ENCODE measurements at places on chromosomes 1 and 21.
A peak's percentile ranks its signal among the peaks of the same experiment; 100 is the strongest.

GRCh38 chr1:237226177-237226944 is 184.4 kb downstream of the RYR2 start:
- DNase-seq = no peak

DNA sequence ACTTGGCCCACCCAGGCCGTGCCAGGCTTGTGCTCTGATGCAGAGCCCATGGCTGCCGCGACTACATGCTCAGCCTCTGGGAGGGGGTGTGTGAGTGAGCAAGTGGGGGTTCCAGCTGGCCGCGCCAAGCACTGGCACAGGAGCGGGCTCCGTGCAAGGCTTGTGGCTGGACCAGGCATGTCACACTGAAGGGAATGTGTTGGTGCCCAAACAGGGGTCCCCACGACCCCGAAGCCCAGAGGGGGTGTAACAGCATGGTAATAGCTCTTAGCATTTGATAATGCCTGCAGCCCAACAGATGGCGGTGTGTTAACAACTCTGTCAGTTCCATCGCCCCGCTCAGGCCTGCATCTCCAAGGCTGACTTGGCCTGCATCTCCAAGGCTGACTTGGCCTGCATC is 38.3 kb upstream of the CD46 start:
- DNase-seq = no peak

DNA sequence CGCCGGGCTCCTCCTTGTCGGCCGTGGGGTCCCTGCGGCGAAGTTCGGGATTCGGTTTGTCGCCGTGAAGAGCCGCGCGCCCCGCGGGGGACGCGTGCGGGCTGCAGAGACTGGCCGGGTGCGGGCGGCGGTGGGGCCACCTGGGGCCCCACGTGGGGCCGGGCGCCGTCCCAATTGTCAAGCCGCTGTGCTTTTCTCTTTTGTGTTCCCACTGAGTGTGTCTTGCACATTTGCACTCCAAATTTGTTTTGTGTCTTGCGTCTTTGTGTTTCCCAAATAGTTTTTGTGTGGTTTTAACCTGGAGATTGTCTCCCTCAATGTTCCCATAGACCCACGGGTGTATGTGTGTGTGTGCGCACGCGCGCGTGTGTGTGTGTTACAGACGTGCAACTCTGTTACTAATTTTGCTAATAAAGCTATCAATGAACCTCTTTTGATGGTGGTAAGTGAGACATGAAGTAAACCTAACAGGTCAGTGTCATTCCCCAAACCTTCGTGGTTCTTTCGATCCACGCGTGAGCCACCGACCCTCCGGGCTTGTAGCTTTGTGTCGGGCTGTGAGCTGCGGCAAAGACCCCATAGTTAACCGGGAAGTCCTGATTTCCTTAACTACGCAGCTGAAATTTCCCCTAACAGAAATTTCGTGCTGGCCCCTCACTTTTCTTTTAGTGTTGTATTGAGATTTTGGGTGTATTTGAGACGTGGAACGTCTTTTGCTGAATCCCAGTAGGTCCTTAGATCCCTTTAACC is 708 bp downstream of the PRDM2 start:
- no peak for DNase-seq

DNA sequence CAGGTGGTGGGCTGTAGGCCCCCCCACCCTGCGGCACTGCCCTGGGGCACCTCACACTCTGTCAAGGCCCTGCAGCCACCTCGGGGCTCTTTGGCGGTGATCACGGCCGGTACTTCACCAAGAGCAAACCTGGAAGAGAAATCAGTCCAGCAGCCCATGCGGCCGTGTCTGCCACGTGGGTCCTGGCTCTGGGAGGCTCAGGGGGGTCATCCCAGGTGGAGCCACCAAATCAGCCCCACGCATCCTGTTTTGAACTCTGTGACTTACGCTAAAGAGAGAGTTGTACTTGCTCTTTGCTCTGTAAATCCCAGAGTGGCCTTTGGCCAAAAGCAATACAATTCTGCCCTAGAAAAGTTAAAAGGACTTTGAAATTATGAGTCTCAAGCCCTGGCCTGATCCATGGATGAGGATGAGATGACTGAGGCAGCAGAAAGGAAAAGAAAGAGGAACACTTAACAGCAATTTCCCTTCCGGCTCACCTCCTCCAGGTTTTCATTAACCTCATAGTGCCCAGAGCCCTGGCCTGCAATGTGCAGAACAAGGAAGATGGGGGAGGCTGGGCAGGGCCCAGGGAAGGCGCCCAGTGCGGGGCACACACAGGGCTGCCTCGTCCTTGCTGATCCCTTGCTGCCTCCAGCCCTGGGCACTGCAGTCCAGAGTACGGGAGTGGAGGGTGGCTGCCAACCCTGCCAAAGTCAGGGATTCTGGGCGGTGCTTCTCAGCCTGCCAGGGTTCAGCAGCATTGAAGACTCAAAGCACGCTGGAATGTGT is 337.0 kb downstream of the MATN1 start:
- no peak for DNase-seq

DNA sequence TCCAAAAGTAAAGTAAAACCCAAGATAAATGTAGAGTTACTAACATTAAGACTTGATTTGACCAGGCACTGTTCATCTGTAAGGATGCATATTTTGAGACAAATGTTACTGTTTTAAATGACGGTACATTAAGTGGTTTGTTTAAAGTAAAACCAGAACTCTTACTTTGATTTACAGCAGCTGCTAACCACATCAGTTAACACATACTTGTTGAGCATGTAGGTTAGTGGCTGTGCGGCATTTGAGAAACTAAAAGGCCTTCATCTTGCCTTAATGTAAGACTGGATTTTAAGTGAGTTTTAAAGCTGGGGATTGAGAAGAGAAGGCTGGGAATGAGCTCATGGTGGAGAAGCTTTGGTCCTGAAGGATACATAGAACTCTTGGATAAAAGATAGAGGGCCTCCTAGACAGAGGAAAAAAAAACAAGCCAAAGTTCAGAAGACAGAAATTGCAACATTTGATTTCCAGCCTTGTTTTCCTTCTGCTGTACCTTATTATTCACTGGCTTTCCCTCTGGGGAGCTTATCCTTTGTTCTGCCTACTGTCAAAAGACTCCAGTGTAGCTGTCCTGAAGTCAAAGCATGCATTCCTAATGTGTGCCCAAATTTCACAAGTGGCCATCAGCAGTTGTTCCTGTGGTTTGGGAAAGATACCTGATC is 66.6 kb downstream of the MTR start:
- no peak for DNase-seq

DNA sequence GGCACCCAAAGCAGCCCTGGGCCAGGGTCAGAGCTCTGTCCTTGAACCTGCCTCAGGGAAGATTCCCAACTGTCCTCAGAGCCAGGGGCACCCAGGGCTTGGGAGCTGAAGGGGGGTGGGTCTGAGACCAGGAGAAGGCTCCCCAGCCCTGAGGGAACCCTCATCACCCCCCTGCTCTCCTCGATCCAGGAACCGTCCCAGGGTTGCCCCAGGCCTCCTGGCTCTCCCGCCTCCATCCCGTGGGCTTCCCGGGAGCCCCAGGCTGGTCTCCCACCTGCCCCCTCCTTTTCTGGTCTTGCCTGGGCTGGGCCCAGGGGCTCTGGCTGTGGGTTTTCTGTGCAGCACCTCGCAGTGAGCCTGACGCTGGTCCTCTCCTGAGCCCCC is 6.7 kb upstream of the SAMD11 start:
- DNase-seq = no peak

GRCh38 chr21:35895598-35895997 is 164.7 kb downstream of the SETD4 start:
- no peak for DNase-seq

- DNase-seq = no peak
Measured at GRCh38 chr1:30900931-30901560, 7.5 kb downstream of the SDC3 start.

- no peak for DNase-seq
Measured at GRCh38 chr1:18396247-18396980, 84.3 kb upstream of the KLHDC7A start.

DNA sequence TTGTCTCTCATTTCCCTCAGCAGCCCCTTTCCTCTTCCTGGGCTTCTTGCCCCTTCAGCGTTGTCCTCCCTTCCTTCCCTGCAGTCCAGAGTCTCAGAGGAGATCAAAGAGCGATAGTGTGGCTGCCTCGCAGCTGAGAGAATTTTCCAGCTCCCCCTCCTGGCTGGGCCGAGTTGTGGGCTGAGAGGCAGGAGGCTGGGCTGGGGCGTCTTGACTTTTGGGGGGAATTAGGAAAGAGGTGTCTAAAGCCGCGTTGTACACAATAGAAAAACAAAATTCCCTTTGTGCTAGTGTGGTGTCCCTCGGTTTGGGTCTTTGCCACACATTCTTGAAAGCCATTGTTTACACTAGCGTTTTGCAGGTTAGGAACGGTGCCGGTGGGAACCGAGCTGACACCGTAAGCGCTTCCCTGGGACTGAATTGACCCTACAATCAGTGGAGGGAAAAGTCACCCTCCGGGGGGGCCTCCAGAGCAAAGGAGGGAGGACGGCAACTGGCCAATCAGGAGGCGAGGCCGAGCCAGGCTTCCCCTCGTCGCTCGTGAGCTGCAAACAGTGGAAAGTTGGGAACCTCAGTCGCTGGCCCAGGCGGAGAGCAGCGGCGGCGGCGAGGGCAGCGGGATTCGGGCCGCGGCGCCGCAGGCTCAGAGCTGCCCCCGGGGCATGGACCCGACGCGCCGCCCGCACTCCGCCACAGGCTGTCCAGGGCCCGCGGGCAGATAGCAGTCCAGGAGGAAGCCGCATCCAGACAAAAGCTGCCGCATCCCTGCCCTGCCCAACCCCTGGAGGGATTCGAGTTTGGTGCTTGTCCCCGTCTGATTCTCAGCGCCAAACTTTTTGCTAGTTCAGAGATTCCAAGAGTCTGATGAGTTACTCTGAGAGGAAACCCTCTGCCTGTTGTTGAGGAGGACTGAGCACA is at the start of gene HMCN1:
Gene HMCN1 (plus strand): TSS at position 574 of the 918 bp plus-strand sequence. CDS start 389 bp downstream, outside the sequence.
- DNase-seq = peak; percentile 43

GRCh38 chr1:212182579-212182978 is 102.6 kb upstream of the PPP2R5A start:
- no peak for DNase-seq

- DNase-seq = no peak
Measured at GRCh38 chr1:85465786-85466134, 801 bp upstream of the DDAH1 start.

DNA sequence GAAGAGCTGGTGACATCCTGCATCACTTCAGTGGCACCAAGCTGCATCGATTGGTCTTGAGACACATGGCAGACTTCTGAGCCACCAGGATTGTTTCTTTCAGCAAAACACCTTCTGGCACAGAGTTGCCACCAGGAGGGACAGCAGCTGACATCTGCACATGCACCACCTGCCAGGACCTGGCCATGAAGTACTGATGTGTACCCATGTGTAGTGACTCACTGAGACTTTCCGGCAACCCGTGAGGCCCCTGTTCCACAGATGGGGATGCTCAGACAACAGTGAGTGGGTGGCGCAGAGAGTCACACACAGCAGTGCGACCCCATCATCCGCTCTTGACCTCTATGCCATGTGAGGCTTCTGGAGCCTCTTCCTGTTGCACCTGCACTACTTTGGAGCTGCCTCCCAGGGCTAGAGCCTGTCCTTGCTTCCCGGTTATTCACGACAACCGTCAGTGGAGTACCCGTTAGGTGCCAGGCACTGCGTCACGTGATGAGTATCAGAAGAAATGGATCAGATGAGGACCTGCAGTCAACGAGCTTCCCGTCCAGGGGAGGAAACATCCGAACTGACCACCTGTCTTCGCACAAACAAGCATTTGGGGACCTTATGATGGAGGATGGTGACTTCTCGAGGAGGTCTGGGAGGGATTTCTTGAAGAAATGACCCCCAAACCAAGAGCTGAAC is 80.5 kb upstream of the VAMP3 start:
- DNase-seq = no peak
